Activated naive CD4-positive, alpha-beta T cell (primary cell): ENCODE measurements at places on chromosomes 5 and 9.

GRCh38 chr5:124910354-124911016 lies 164.0 kb upstream of the ZNF608 start:
- DNase-seq = no peak

GRCh38 chr5:60649288-60649917 lies 50.6 kb downstream of the DEPDC1B start:
- DNase-seq = no peak

- DNase-seq = no peak
Observed at GRCh38 chr5:168897387-168898122, 318.4 kb upstream of the PANK3 start.

DNA sequence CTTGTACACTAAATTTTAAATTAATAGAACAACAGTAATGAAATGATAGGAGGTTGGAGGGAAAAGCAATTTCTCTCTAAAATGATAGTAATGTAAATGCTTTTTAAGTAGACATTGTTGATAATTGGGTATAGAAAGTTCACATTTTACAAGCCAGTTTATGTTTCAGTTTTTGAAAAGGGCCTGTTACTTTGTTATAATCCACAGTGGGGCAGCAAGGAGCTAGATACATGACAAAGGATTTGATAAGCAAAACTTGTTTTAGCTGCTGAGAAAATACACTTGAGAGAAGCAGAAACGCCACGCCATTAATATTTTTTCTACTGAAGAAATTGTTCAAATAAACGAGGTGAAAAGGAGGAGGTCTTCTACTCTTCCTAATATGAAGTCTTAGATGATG lies 30.2 kb downstream of the SREK1 start:
- no peak for DNase-seq

DNA sequence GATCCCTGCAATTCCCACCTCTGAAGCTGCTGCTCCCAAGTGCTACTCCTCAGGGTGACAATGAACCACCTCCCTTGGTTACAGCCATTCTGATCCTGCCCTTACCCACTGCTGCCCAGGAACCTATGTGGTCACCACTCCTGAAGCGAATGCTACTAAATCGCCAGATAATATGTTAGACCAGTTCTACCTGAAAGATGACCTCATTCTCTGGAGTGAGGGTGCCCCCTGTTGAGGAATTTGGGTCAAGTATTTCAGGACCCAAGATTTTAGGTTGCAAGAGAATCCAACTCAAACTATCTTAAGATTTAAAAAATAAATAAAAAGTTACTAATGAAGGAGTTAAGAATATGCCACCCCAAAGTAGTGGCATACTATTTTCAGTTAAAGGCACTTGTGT lies 5.8 kb upstream of the SNAPC3 start:
- DNase-seq = peak; percentile 7

DNA sequence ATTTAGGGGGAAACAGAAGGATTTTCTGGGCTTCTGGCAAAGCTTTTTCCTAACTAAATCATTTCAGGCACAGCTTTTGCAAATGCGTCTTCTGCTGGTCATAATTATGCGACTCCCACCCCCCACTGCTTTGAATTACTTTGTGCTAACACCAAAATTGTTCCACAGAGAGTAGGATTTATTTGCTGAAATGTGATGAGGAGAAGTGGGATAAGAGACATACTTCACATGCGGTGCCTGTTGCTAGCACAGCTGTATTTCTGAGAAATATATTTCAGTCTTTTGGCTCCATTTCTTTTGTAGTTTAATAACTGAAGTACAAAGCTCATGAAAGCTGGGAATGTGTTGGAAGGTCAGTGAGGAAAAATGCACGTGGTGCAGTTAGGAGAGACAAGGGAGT lies 83.2 kb upstream of the TAS2R1 start:
- DNase-seq = no peak
